ENCODE measurements at places on chromosomes 11 and 22.

- DNase-seq: no peak
Measured at GRCh38 chr11:119694334-119694733, 34.7 kb downstream of the NECTIN1 start.

DNA sequence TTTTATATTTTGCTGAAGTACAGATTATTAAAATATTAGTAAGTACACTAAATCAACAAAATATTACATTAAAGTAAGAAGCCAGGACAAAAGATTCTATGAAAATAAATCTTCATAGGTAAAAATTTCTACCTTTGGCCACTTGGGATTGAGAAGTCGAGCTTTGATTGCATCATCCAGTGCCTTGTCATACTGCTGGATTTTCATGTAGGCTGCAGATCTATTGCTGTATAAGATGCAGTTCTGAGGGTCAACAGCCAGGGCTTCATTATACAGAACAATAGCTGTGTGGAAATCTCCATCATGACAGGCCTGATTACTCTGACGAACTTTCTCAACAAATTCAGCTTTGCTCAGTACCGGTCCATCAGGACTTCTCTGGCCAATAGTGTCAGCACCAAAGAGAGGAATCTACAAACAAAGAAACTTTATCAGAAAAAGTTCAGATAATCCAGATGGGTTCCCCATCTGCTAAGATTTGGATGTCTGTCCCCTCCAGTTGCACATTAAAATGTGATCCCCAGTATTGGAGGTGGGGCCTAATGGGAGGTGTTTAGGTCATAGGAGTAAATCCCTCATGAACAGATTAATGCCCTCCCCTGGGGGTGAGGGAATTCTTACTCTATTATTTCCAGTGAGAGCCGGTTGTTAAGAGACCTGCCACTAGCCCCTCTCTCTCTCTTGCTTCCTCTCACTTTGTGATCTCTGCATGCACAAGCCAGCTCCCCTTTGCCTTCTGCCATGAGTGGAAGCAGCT lies 50.0 kb downstream of the TTC28 start:
- DNase-seq: no peak

- DNase-seq: no peak
Measured at GRCh38 chr11:34936945-34937629, 20.7 kb downstream of the PDHX start.

DNA sequence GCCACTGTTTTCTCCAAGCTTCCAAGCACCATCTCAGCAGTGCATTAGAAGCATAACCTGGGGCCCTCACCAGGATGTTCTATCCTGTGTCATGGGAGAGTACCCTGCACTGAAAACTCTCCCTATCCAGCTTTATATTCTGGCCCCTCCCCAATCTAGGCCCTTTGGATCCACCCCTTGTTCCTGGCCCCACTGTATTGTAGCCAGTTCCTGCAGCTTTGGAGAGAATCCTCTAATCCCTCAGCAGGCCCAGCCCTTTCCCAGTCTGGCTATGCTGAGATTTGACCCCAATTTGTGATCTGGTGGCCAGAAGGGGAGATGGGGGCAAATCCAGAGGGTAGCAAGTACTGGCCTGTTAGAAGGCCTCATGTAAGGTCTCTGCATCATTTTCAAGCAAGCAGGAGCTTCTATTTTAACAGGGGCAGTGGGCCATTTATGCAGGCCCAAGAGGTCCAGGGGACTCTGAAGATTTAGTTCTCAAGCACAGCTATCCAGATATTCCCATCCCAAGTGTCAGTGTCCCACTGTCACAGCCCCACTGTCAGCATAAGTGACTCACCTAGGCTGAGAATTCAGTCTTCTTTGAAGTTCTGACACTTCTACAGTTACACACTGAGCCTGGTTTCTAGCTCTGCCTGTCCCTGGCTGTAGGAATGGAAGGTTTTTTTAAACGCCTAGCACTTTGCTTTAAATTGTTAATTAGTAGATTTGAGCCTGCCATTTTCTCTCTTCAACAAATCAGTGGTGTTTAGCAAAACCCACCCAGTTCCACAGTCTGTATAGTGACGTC lies 589.5 kb upstream of the CADM1 start:
- no peak for DNase-seq

- DNase-seq: no peak
Measured at GRCh38 chr22:33056690-33057089, 1.5 kb downstream of the SYN3 start.

GRCh38 chr11:45599161-45599943 lies 66.1 kb downstream of the CHST1 start:
- DNase-seq: no peak

GRCh38 chr11:92975285-92975684 lies 5.8 kb downstream of the MTNR1B start:
- no peak for DNase-seq

DNA sequence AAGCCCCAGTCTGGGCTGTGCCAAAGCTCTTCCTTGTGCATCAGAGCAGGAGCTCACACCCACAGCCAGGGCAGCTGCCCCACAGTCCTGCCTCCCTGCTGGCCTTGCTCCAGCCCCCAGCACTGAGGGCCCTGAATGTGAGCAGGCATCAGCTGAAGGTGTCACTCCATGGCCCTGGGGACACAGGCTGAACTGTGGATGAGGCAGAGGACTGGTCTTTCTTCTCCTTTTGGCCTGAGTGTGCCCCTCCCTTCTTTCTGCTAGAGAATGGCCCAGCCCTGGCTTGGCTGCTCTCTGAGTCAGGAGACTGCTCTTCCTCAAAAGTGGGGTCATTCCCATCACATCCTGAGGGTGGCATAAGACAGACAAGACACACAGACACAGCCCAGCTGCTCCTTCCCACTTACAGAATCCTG lies 16.2 kb downstream of the OTOG start:
- no peak for DNase-seq
